Type B pancreatic cell (in vitro differentiated cells): ENCODE measurements at places on chromosomes 4 and X. TPM values are rescaled to one million over a fixed set of nuclear protein-coding genes. Genes with fewer than 3 reads are reported as not detected.

UGT2B11 gene
- 0.56 and 1.2 TPM in 2 replicates for total RNA-seq

CPLX1 gene
- total RNA-seq = 3.7 and 5.6 TPM in 2 replicates

DNA sequence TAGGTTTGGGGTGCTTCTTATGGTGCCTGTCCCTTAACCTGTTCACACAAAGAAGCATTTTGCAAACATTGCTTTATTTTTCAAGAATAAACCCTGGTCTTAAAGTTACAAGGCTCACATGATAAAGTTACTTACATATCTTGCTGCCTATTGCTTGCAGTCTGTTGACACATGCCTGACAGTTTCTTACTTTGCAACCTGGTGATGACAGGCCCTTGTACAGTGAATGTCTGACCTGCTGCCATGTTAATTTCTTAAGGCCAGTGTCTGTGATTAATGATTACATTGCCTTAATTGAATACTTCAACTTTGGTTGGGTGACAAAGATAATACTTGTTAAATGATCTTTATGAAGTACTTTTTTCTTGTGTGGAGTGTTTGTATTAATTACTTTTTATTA lies 49.9 kb downstream of the FIP1L1 start:
- no peak for DNase-seq

DNA sequence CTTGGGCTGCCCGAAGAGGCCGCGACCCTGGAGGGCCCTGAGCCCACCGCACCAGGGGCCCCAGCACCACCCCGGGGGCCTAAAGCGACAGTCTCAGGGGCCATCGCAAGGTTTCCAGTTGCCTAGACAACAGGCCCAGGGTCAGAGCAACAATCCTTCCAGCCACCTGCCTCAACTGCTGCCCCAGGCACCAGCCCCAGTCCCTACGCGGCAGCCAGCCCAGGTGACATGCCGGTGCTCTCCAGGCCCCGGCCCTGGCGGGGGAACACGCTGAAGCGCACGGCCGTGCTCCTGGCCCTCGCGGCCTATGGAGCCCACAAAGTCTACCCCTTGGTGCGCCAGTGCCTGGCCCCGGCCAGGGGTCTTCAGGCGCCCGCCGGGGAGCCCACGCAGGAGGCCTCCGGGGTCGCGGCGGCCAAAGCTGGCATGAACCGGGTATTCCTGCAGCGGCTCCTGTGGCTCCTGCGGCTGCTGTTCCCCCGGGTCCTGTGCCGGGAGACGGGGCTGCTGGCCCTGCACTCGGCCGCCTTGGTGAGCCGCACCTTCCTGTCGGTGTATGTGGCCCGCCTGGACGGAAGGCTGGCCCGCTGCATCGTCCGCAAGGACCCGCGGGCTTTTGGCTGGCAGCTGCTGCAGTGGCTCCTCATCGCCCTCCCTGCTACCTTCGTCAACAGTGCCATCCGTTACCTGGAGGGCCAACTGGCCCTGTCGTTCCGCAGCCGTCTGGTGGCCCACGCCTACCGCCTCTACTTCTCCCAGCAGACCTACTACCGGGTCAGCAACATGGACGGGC lies 579 bp downstream of the ABCD1 start:
- DNase-seq = peak; percentile 58

- DNase-seq = no peak
These were observed 411.2 kb downstream of the DTHD1 start for GRCh38 chr4:36692586-36692985.

DNA sequence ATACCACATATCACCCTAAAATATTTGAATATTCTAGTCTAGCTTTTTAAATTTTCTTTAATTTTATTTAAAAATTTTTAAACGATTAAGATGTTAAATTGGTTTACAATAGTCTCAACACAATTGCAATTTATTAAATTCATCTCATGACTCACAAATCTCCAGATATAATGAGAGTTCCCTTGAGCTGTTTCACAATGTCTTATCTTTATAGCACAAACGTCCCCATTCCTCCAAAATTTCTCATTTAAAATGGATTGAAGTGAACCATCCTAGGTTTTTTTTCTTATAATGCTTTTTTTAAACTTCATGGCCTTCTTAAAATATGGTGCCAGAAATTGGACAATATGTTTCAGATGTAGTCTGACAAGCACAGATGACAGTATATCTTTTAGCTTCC lies 204.4 kb downstream of the GABRB1 start:
- DNase-seq = no peak

TRO gene
- 39.6 and 142 TPM in 2 replicates for total RNA-seq

DNA sequence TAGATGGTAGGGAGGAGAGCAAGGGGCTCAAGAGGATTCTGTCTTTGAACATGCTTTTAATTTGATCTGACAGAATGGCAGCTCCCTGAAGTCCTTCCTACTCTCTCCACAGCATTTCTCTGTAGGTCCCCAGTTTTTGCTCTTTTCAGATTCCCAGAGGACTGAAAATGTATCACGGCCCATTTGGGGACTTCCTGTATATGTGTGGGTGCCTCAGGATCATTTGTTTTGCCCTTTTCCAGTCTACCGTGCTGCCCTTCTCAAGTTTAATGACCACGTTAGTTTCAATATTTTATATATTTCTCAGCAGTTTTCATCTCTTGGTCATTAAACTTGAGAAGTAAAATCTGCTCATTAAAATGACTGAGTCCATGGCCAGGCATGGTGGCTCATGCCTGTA lies 2.3 kb downstream of the TBC1D1 start:
- no peak for DNase-seq

DNA sequence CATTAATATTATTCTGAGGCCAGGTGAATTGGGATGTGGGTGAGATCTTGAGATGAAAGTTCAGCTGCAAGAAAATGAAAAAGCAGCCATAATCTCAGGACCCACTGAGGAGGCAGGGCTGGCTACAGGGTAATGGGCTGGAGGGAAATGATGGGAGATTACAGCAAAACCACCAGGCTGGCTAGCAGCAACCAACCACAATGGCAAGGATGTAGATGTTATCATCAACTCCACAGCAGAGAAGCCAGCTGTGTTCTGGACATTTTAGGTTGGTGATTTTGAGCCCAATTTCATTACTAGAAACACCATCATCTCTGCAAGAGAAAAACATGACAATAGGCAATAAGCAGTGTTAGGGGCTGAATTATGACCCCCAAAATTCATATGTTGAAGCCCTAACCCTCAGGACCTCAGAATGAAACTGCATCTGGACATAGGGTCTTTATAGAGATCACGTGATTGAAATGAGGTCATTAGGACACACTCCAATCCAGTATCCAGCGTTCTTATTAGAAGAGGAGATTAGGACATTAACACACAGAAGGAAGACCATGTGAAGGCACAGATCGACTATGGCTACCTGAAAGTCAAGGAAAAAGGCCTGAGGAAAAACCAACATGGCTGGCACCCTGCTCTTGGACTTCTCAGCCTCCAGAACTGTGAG lies 139.8 kb upstream of the KIT start:
- DNase-seq = no peak

IQCM gene
- not detected in 2 replicates for total RNA-seq

MAP9 gene
- 16.8 and 22.1 TPM in 2 replicates for total RNA-seq

GRCh38 chr4:102759831-102760644 lies 730 bp downstream of the MANBA start:
- no peak for DNase-seq

GRCh38 chrX:139720136-139720535 lies 12.2 kb upstream of the MCF2 start:
- DNase-seq = no peak

DNA sequence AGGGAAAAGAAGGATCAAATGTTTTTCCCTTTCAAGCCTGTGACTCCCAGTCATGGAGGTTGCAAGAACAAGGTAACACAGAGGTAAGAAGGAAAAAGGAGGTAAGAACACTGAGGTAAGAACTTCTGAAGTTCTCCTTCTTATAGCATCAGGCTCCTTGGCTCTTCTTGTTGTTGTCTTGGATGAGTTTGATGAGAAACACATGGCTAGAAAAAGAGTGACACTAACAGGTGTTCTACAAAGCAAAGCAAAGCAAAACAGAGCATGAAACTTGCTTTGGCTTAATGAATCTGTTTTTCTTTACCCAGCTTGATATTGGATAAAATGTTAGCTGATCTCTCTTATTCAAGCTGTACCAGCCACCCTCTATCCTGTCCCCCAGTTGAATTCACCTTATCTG lies 231.2 kb upstream of the F9 start:
- no peak for DNase-seq

- DNase-seq = no peak
These were observed 1.1 kb downstream of the PCYT1B start for GRCh38 chrX:24646006-24646405.

DNA sequence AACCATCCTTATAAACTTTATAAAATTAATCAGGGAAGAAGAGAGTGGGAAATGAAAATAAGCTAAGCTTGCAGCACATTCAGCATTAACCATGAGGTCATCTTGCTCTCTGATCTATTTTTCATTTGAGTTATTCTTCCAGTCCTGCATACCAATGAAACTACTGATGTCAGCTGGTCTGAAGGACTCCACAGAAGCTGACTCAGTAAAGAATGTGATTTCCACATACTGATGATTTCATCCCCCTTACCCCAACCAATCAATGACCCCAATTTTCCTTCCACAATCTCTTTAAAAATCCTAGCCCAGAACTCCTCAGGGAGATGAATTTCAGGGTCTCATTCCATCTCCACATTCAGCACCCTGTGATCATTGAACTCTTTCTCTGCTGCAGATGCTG lies 18.8 kb upstream of the DSPP start:
- no peak for DNase-seq
